Fibroblast of skin of right quadriceps (primary cell): ENCODE measurements at places on chromosomes 7 and 10.
A peak's percentile ranks its signal among the peaks of the same experiment; 100 is the strongest.

- no peak for DNase-seq
Observed at GRCh38 chr7:20412032-20412431, 81.3 kb downstream of the ITGB8 start.

DNA sequence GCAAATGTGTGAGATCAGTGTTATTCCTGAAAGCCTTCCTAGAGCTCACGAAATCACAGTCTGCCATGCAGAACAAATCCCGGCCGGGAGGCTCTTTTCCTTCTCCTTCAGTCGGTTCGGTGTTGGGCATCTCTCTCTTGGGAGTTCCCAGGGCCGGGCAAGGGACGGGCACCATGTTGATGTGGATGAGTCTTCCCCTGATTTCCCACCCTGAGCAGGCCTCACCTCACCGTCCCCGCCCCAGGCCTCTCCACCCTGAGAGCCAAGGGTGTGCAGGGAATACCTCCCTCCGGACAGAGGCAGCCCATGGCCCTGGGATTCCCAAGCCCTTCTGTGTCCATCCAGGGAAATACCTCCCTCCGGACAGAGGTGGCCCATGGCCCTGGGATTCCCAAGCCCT lies 28.0 kb upstream of the DIP2C start:
- DNase-seq = no peak

DNA sequence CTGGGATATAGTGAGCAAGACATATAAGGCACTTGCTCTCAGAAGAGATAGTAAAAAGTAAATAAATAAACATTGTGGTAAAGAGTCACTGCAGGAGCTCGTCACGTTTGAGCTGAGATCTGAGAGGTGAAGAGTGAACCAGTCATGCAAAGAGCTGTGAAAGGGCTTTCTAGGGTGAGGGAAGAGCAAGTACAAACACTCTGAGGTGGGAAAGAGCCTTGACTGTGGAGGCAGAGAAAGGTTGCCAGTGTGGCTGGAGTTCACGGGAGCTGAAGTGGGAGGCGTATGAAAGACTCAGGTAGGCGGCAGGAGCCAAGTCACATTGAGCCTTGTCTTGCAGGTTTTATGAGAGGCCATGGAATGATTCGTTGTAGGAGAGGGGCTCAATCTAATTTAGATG lies 141.0 kb downstream of the C1GALT1 start:
- DNase-seq = no peak

DNA sequence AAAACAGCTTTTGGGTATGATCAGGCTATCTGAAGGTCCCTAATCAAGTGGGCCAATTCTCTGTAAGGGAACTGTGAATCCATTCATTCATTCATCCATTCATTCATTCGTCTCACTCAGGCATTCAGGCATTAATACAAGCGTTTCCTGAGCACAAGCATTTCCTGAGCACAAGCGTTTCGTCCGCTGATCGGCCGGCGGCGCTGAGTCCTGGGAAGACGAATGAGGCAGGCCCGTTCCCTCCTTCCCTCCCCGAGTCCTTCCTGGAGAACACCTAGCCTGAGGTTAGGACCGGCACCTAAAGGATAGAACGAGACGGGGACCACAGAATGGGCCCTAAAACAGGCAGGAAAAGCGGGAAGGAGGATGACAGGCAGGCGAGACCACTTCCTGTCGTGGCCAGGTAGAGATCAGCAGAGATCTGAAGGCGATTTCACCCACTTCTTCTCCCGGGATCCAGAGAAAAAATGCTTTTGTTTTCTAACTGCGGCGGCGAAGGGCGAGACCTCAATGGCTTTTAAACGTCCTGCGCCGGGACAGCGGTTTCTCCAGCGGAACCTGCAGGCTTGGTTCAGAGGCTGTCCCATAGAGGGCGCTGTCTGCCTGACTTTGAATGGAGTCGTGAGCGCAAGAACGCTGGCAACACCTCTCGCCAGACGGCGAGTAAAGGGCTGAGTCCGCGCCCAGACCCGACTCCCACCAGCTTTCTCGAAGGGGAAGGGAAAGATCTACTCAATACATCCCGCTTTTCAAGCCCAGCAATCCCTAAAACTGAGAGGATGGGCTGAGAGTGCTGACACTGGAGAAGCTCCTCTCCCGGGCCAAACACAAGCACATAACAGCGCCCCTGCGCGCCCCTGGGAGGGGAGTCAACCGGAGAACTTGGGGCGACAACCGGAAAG lies 2.9 kb upstream of the HMX3 start:
- DNase-seq = peak; percentile 73
